Activated B cell treated with CpG ODN at 0.5 μM for 24 hours (primary cell): ENCODE measurements at places on chromosomes 11 and 22. TPM values are rescaled to one million over a fixed set of nuclear protein-coding genes. Genes with fewer than 3 reads are reported as not detected.
A peak's percentile ranks its signal among the peaks of the same experiment; 100 is the strongest.

The ZBED4 gene
- 16.0 and 17.3 TPM in 2 replicates for total RNA-seq

The RRM1 gene
- total RNA-seq = 34.6 and 39.6 TPM in 2 replicates

The APOA1 gene
- total RNA-seq = 0.31 TPM in 1 of 2 replicates, not detected in the other

The BRD1 gene
- 37.5 and 45.8 TPM in 2 replicates for total RNA-seq

The ANO1 gene
- not detected in 2 replicates for total RNA-seq

The PLAAT4 gene
- total RNA-seq = 3.9 and 4.7 TPM in 2 replicates

The MYO7A gene
- total RNA-seq = 5.1 and 5.4 TPM in 2 replicates

GRCh38 chr22:35872451-35872850, 154.8 kb downstream of the APOL5 start:
- no peak for DNase-seq

DNA sequence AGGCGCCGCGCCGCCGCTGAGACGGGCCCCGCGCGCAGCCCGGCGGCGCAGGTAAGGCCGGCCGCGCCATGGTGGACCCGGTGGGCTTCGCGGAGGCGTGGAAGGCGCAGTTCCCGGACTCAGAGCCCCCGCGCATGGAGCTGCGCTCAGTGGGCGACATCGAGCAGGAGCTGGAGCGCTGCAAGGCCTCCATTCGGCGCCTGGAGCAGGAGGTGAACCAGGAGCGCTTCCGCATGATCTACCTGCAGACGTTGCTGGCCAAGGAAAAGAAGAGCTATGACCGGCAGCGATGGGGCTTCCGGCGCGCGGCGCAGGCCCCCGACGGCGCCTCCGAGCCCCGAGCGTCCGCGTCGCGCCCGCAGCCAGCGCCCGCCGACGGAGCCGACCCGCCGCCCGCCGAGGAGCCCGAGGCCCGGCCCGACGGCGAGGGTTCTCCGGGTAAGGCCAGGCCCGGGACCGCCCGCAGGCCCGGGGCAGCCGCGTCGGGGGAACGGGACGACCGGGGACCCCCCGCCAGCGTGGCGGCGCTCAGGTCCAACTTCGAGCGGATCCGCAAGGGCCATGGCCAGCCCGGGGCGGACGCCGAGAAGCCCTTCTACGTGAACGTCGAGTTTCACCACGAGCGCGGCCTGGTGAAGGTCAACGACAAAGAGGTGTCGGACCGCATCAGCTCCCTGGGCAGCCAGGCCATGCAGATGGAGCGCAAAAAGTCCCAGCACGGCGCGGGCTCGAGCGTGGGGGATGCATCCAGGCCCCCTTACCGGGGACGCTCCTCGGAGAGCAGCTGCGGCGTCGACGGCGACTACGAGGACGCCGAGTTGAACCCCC, 798 bp downstream of the BCR start:
- DNase-seq = peak; percentile 24

GRCh38 chr22:39665229-39665628, 94.7 kb downstream of the CACNA1I start:
- no peak for DNase-seq

- no peak for DNase-seq
Measured at GRCh38 chr11:76313913-76314740, 66.8 kb downstream of the THAP12 start.

DNA sequence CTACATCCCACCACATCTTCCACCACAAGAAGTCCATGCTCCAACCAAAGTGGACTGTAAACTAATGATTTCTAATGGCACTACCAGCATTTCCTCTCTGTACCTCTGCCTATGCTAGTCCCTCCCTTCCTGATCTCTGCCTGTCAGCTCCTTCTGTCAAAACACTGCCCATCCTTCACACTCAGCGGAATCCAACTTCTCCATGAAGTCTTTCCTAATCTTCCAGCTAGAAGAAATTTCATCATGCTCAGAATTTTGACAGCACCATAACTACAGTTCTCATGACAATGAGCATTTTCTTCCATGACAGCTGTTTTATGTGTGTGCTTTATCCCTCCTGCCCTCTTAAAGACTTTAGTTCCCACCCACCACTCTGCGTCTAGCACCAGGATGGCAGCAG, 111.4 kb downstream of the SERGEF start:
- DNase-seq = no peak

GRCh38 chr11:118295815-118296454, 8.6 kb upstream of the CD3E start:
- no peak for DNase-seq

DNA sequence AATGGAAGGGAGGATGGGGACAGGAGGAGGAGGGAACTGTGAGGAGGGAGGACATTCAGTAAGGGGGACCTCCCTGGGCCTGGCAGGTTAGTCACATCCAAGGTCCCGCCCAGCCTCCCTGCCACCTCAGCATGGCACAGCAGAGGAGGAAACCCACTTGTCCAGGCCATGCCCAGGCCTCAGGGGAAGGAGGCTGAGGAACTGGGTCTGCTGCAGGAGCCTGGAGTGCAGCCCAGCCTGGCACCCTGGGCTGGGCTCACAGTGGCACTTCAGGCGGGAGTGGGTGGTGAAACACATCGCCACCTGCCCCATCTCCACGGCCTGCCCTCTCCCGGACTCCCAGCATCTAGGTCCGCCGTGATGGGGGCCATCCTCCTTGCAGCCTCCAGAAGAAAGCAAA, 17.2 kb upstream of the KLHL35 start:
- DNase-seq = no peak

DNA sequence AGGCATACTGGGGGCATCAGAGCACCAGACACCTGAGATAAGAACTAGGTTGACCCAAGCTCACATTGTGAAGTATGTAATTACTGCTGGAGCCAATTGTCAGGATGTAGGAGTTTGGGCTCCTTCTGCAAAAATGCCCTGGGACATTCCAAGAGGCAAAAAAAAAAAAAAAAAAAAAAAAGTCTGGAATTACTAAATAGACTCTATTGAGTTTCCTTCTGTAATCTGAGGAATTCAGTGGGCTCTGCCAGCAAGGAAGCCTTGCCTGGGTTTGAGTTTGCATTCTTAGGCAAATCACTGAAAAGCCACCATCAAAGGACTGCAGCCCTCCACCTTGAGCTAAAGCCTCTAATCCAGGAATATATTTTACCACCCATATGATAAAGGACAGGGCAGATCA, 8.0 kb upstream of the CAVIN3 start:
- no peak for DNase-seq

GRCh38 chr11:121968638-121969037, 147.4 kb downstream of the BLID start:
- no peak for DNase-seq

- no peak for DNase-seq
Measured at GRCh38 chr11:32905028-32905667, 12.5 kb downstream of the QSER1 start.

- no peak for DNase-seq
Measured at GRCh38 chr11:50155508-50155907, 122.8 kb downstream of the OR4C45 start.

DNA sequence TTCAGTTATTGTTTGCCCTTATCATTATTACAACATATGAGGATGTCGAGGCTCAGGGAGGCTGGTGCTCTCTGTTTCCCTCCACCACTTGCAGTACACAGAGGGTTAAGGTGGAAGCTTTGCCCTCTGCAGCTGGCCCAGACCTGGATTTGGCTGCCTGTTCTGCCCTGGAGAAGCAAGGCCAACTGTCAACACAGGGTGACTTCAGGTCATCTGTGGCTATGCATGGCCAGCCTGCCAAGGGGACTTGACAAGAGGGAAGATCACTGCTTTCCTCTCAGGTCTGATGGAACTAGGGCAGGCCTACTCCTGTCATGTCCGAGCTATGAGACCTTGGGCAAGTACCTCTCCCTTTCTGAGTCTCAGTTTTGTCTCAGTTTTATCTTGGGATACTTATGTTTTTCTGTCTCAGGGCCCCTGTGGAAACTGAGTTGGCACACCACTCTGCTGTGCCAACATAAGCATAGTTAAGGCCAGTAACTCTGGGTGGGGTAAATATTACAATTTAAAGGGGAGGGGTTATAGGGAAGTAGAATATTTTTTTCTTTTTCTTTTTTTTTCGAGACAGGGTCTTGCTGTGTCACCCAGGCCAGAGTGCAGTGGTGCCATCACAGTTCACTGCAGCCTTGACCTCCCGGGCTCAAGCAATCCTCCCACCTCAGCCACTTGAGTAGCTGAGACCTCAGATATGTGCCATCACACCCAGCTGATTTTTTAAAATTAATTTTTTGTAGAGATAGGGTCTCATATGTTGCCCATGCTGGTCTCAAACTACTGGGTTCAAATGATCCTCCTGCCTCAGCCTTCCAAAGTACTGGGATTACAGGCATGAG, 2.4 kb upstream of the THRSP start:
- DNase-seq = no peak

- no peak for DNase-seq
Measured at GRCh38 chr11:3944198-3944597, 88.7 kb downstream of the STIM1 start.

GRCh38 chr11:33412241-33412640, 155.1 kb downstream of the HIPK3 start:
- no peak for DNase-seq

DNA sequence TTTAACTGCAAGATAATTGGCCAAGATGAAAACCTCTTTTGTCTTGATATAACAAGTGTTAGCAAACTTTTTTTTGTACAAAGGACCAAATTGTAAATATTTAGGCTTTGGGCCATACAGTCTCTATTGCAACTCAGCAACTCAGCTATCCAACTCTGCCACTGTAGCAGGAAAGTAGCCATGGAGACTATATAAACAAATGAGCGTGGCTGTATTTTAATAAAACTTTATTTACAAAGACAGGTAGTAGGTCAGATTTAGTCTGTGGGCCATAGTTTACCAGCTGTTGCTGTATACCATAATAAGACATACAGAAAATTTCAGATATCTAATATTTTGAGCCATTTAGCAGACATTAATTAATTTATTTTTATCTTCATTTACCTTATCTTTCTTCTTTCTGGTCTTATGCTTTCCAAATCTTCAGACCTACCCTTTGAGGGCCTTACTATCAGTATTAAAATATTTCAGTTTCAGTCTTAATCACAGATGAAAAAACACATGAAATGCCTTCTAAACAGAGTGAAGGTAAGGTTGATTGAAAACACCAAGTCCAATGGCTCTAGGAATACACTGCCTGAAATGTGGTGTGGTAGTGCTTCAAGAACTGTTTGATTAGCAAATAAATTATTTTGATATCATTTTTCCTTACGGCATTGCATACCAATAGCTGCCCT, 256.9 kb upstream of the CTSC start:
- no peak for DNase-seq
